A375 (cell line): ENCODE measurements at places on chromosomes 1 and 21. TPM values are rescaled to one million over a fixed set of nuclear protein-coding genes. Genes with fewer than 3 reads are reported as not detected.

Gene MX2
- 58.7 and 63.4 TPM in 2 replicates for total RNA-seq

Gene S100A14
- 1.1 and 1.8 TPM in 2 replicates for total RNA-seq

Gene MCOLN3
- total RNA-seq = 2.6 and 2.7 TPM in 2 replicates

Gene PADI1
- total RNA-seq = 0.23 TPM in 1 of 2 replicates, not detected in the other

Gene AK5
- 4.1 and 4.6 TPM in 2 replicates for total RNA-seq

Gene DCST1
- total RNA-seq = not detected in 2 replicates

Gene B3GALT2
- 2.1 and 3.3 TPM in 2 replicates for total RNA-seq

Gene RIMS3
- 0.11 and 0.45 TPM in 2 replicates for total RNA-seq

Gene EFNA4
- total RNA-seq = 7.5 and 7.8 TPM in 2 replicates

Gene CFHR1
- total RNA-seq = 0.58 and 1.1 TPM in 2 replicates

Gene C1orf226
- total RNA-seq = 5.3 and 5.6 TPM in 2 replicates

Gene INAVA
- 19.5 and 21.9 TPM in 2 replicates for total RNA-seq

Gene ATF3
- 50.5 and 77.8 TPM in 2 replicates for total RNA-seq

Gene TFF1
- not detected in 2 replicates for total RNA-seq

Gene BOLA1
- total RNA-seq = 3.7 and 6.8 TPM in 2 replicates

Gene CD34
- total RNA-seq = 0.19 TPM in 1 of 2 replicates, not detected in the other
